ENCODE measurements at places on chromosomes 16 and 17.

DNA sequence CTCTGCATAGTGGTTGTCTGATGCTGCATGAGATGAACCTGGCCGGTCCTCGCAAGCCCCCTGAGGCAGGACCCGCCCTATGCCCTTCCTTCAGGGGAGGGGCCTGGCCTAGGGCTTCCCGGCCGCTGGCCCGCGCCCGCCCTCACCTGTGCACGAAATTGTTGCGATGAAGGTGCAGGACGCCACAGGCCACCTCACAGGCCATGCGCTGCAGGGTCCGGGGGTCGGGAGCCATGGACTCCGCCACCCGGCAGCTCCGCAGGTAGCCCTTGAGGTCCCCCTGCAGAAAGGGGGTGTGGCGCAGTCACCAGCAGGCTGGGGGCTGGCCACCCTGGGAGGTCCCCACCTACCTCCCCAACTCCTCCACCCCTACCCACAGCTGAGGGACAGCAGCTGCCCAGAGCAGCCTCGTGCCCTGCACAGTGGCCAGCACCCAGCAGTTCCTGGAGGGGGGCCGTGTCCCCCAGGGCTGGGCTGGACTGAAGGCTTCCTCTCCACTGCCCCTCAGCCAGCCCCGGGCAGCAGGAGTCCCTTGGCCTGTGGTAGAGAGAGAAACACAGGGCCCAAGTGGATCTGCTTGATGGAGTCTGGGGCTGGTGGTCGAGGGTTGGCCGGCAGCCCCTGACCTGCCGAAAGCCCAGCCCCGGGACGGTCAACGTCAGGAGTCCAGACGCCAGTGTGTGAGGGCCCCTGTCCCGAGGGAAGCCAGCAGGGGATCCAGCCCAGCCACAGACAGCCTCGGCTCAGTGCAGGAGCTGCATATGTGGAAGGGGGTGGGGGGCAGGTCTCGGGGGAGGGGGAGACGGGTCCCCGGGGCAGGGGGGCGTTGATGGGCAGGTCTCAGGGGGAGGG is 38.8 kb upstream of the PVALEF start:
- no peak for DNase-seq

GRCh38 chr17:15467592-15467991 is at the start of gene CDRT4:
CDRT4 (minus strand) TSS chr17:15467621; CDS start chr17:15440238, 27,383 bp downstream.
- DNase-seq: no peak

DNA sequence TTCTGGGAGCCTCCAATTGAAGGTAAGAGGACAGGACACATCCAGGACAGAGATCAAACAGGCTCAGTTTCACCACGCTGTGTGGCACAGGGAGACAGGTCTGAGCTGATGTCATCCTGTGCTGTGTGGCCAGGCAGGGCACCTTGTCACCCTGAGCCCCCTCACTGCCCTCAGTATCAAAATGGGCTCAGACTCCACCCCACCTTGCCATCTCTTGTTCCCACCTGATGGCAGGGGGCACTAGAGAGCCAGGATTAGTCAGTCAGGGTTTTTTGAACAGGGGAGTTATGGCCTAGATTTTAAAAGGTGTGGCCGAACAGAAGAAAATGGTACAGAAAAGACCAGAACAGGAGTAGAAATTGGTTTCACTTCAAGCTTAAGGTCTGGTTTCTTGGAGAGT is 2.6 kb downstream of the KAT2A start:
- no peak for DNase-seq

DNA sequence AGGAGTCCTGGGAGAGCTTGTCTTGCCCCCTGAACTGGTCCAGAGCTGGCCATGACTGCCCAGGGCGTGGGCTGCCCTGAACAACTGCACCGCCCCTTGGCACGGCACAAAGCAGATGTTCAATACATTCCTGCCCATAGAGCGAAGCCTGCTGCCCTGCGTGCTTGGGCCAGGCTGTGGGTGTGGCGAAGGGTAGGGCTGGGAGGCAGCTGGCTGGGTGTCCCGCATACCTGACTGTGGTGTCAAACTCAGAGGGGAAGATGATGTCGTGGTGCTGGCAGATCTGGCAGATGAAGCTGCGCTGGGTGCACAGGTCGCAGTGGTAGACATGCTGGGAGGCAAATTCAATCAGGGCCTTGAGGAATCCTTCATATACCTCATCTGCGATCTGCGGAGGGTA is 124.2 kb upstream of the SMURF2 start:
- DNase-seq: no peak

DNA sequence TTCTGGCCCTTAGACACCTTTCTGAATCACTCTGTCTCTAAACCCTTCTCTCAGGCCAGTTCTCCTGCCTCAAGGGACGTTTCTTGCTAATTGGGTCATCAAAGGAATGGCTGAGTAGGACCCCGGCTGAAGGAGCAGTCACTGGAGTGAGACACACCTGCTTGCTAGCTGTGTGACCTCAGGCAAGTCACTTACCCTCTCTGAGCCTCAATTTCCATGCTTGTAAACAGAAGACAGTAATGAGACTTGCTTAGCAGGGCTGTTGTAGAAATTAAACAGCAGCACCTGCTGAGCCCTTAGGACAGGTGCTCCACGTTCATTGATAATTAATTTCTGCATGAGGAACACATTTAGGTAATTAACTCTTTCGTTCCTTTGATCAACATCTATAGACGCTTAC is 6.8 kb downstream of the CIBAR2 start:
- no peak for DNase-seq

GRCh38 chr17:48791128-48792032 is 25.6 kb downstream of the TTLL6 start:
- peak; percentile 68 for DNase-seq

GRCh38 chr16:15897121-15897780 is 8.8 kb upstream of the CEP20 start:
- no peak for DNase-seq

DNA sequence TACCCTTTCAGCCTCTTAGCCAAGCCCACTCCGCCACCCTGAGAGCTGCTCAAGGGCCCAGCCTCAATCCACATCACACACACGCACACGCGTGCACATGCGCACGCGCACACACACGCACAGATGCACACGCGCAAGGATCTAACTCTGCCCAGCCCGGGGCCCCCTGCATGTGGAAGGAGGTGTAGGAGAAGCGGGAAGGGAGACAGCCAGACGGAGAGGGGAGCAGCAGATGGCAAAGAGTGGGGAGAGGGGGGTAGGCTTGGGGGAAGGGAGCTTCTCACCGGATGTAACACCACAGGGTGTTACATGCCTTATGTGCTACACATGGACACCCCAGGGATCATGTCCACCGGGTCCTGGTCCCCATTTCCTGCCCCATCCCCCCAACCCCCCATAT is 15.3 kb downstream of the DLG4 start:
- no peak for DNase-seq

DNA sequence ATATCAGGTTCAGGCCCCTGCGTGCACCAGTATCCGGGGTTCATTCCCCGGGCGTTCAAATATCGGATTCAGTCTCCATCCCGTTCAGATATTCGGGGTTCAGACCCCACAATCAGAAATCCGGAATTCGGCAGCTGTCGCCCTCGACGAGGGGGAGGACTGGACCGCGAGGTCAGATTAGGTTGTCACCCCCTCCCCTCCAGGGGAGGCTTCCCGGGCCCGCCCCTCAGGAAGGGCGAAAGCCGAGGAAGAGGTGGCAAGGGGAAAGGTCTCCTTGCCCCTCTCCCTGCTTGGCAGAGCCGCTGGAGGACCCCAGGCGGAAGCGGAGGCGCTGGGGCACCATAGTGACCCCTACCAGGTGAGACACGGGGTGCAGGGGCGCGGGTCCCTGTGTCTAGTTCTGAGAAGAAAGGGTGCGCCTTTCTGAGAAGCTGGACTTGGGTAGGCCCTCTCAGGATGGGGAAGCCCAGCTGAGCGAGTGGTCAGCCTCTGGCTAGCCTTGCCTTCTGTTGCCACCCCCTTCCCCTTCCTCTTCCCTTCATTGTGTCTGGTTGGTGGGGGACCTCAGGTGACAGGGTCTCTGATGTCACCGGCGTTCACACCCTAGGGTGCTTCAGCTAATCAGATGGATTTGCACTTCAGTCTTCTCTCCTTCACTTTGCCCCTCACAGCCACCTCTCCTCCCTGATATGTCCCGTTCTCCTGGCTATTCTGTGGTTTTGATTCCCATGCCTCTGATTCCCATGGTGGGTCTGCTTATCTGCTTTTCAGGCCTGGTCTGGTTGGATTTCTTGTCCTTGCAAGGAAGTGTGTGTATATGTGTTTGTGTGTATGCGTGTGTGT is 844 bp downstream of the TAOK2 start:
- no peak for DNase-seq

- no peak for DNase-seq
These were observed 113.3 kb downstream of the XYLT1 start for GRCh38 chr16:17357307-17358062.

Measured in AG09319 (cell line).